Left ventricle myocardium inferior (tissue), 1 donor: ENCODE measurements at places on chromosomes 7 and 10.

GRCh38 chr7:46600340-46600739 lies 679.3 kb upstream of the IGFBP3 start:
- peak; percentile 48 for DNase-seq

GRCh38 chr10:21083861-21084260 lies 186.8 kb upstream of the NEBL start:
- DNase-seq: no peak

GRCh38 chr10:77049896-77050295 lies 587.7 kb downstream of the KCNMA1 start:
- no peak for DNase-seq

GRCh38 chr7:155705623-155706360 lies 61.3 kb downstream of the RBM33 start:
- no peak for DNase-seq

GRCh38 chr7:5394264-5395105 lies 29.1 kb downstream of the TNRC18 start:
- DNase-seq: no peak

GRCh38 chr7:23523486-23524075 lies 8.2 kb downstream of the TRA2A start:
- no peak for DNase-seq
